ENCODE measurements at places on chromosomes 11 and 22.
A peak's percentile ranks its signal among the peaks of the same experiment; 100 is the strongest.

DNA sequence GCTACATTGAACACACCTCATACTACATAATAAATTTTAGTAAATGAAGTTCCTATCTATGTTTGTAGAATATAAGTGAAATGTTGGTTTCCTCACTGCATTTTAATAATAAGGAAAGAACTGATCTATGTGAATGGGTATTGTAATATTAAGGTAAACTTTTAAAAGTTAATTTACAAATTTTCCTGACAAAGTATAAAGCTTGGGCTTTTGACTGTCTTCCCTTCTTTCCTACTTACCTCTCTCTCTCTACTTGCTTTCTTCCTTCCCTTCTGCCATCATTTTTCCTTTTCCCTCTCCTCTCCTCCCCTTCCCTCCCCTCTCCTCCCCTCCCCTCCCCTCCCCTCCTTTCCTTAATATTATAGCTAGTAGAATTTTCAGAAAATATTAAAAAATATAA is 798.2 kb downstream of the CNTN5 start:
- no peak for DNase-seq

DNA sequence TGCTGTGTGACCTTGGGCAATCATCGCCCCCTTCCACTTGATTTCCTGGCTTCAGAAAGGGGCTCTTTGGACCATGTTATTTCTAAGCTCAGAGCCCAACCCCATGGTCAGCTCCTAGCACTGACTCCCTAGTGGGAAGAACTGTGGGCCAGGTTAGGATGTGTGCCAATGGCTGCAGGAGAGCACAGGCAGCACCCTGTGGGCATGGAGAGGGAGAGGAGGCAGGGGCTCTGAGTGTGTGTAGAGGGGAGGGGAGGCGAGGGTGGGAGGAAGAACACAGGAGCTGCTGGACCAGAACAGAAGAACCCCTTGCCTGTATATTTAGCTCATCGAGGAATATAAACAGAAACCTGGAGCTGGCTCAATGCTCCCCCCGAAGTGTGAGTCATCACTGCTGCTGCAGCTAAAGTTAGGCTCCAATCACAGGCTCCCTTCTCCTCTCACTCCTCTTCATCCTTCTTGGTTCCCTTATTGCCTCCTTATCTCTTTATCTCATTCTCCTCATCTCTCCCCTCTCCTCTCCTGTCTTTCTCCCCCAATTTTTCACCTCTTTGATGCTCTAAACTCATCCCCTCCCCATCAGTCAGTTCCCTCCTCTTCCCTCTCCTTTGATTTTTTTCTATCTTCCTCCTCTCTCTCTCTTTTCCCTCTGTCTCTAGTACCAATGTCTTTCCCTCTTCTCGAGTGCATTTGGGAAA is 14.5 kb upstream of the RPS19BP1 start:
- no peak for DNase-seq

DNA sequence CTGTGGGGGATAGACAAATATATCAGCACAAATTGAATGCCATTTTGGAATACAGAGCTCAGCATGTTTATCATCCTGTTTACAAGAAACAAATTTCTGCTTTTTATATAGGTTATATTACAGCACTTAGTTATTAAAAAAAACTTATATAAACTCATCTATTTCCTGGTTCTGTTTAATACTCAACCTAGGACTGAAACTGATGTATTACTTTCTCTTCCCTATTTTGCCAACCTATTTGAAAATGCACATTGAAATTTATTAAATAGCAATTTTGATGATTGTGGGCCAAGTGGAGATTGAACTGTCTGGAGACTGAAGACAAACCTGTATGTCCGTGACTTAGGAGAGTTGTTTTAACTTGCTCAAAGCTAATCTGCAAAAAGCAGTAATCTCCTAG is 288.3 kb upstream of the ANO3 start:
- no peak for DNase-seq

DNA sequence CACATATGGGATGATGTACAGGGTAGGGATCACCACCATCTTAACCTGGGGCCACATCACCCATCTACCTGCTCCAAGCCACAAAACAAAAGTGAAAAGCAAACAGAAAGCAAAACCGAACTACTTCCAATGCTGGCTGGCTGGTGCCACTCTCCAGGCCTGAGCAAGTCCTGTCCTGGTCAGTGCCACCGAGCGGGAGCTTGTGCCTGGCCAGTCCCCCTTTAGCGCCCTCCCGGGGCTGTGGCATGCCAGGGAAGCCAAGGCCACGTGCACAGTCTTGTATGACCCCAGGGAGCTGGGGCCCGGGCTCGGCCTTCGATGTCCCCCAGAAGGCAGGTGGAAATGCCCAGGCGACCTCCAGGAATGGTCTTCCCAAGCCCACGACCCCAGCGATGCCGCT is 17.9 kb upstream of the NAP1L4 start:
- no peak for DNase-seq

DNA sequence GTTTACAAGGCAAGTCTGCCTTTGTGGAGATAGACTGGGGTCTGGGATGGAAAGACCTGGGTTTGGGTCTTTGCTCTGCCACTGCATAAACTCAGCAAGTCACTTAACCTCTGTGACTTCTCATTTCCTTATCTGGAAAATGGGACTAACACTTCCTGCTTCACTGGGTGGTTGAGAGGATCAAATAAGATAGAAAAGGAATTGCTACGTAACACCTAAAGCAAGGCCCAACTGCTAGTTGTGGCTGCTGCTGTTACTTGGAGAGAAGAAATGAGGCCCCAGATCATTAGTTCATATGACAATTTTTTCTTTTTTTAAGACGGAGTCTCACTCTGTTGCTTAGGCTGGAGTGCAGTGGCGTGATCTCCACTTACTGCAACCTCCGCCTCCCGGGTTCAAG is 5.9 kb downstream of the PTPRJ start:
- no peak for DNase-seq

- DNase-seq, result peak; percentile 15
Observed at GRCh38 chr22:33883961-33884808, 36.1 kb downstream of the LARGE1 start.

GRCh38 chr11:33772870-33773269 is 1.4 kb downstream of the FBXO3 start:
- DNase-seq, result no peak

GRCh38 chr11:57485217-57485990 is 25.1 kb downstream of the RTN4RL2 start:
- no peak for DNase-seq

DNA sequence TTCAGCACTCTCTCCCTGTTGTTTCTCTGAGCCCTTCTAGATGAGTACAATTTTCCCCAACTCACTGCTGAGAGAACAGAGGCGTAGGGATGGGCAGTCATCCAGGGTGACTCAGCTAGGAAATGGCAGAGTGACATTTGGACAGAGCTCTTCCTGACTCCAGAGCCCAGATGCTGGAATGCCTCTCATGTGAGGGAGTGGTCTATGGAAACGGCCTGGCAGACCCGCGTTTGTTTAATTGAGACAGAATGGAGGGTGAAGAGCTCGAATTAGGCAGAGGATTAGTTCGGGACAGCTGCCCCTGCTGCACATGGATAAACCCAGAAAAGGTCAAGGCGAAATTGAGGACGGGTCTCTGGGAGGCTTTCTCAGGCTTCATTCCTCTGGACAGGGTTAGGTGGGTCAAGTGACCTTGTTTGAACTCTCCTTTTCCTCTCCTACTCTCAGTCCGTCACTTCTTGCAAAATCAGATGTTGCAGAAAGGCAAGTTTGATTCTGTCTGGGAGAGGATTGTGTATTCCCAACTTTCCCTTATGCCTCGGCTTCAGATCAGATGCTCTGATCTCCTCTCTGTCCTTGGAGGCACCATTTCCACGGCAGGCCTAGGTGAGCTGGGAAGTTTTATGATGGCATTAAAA is 7.6 kb upstream of the LMO2 start:
- DNase-seq, result no peak

- DNase-seq, result no peak
Observed at GRCh38 chr22:37269936-37270678, 12.2 kb upstream of the CYTH4 start.

DNA sequence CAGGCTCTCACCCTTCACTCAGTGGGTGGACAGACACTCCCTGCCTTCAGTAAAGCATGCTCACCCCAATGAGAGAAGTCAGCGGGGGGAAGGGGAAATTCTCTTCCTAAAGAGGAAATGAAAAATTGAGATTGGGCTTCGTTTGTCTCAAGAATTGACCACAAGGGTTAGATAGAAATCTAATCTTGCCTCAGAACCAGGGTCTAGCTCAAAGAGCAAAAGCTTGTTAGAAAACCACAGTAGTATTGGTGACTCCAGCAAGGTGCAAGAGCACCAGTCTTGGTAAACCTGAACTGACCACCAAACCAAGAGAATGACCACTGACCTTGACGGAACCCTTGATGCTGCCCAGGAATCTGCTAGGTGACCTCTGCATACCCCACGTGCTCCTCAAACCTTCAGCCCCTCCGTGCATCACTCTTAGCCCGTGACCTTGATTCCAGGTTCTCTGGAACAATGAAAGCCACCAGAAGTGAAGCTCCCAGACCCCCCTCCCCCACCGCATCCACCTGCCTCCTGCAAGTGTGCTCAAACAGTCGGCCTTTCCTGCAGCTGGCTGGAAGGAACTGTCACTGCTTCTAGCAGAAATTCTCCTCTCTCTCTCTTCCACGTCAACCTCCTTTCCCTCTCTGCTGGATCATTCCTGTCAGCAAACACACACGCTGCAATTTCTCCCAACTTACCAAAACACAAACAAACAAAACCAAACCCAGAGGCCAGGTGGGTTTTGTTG is 3.1 kb upstream of the TMA7B start:
- no peak for DNase-seq

GRCh38 chr11:66315921-66316811 is 678 bp downstream of the CD248 start:
- DNase-seq, result no peak

- DNase-seq, result no peak
Observed at GRCh38 chr11:134572741-134573675, 161.0 kb upstream of the B3GAT1 start.

DNA sequence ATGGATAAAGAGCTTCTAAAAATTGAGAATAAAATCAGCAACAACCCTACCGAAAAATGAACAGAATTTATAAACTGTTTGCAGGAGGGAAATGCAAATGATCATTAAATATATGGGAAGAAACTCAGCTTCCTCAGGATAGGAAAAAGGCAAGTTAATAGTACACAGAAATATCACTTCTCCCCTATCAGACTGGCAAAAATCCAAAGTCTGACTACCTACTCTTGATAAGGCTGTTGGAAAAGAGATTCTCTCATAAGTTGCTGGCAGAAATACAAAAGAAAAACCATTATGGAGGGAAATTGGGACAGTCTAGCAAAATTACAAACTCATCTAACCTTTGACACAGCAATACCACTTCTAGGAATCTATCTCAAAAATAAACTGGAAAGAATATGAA is 100.9 kb upstream of the LDLRAD3 start:
- DNase-seq, result no peak

DNA sequence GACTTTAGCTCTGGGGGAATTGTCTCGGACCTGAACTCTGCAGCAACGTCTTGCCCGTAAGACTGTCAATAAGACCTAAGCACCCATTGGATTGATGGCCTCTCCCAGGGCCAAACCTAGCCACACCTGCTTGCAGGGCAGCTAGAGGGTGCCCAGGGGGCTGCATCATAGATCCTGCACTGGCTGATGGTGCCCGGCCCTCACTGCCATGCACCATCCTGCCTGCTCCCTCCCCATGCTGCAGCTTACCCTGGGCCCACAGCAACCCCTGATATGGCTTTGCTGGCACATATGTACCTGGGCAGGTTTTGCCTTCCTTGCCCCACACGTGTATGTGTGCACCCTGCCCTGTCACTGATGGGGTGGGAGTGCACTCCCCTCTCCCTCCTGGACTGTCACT is 8.9 kb upstream of the BBOX1 start:
- no peak for DNase-seq

DNA sequence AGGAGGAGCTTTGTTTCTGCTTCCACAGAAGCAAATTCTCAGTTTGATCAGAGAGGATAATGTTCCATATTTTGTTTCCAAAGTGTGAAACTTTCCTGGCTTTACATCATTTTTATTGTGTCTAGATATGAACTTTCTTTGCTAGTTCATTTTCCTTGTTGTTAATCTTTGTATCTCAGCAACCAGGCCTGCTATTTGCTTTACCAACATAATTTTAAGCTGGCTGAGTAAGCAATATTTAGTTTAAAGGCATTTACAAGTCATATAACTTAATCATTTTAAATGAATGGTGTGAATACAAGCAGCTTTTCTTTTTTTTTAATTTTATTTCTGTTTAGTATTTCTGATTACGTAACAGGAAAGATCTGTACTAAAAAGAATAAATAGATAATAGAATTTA is 15.2 kb downstream of the NUCB2 start:
- no peak for DNase-seq

DNA sequence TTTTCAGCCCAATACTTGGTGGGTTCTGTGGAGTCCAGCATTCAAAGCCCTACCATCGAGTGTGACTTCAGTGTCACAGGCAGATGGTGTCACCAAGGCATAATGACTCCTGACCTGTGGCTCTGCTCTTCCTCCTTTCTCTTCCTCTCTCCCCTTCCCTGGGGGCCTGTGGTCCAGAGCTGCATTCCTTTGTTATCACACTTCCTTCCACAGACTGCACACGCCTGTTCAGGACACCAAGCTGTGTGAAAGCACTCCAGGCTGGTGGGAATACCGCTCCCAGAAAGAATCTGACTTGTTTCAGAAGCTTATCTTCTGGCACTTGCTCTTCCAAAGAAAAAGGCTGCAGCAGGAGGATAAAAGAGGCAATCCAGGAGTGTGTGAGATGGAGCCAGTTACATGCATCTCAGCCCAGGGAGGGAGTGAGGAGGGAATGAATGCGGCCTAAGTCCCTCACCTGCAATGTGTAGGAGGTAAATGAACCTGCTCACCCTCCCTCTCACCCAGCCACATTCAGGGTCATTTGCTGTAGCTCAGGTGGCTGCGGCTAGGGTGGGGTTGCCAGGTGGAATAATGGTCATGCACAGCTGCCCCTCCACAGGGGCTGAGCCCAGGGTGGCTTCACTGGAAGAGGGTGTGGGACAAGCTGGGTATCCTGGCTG is 79.3 kb downstream of the ADAMTS15 start:
- no peak for DNase-seq

DNA sequence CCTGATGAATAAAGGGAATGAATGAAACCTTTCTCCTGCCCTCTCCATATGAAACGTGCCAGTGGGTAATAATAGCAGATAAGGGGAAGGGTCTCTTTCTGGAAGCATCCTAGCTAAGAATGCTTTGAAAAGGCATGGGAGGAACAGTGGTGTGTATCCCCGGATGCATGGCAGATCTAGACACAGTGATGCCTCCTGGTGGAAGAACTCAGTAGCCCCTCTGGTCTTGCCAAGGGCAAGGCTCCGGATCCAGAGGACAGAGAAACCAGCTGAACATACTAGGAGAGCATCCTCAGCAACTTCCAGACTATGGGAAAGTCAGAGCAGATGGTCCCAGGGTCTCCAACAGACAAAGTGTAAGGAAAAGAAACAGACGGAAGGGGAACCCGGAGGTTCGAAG is 6.4 kb downstream of the BAIAP2L2 start:
- DNase-seq, result no peak

- peak; percentile 56 for DNase-seq
Observed at GRCh38 chr11:96062134-96062533, 138.2 kb upstream of the MTMR2 start.
